ENCODE measurements at places on chromosomes 2 and 18. TPM values are rescaled to one million over a fixed set of nuclear protein-coding genes. Genes with fewer than 3 reads are reported as not detected.

GRCh38 chr2:225465827-225466226 is 66.3 kb downstream of the NYAP2 start:
- no peak for DNase-seq

GRCh38 chr2:121595012-121595891 is 54.0 kb downstream of the CLASP1 start:
- DNase-seq, result no peak

DNA sequence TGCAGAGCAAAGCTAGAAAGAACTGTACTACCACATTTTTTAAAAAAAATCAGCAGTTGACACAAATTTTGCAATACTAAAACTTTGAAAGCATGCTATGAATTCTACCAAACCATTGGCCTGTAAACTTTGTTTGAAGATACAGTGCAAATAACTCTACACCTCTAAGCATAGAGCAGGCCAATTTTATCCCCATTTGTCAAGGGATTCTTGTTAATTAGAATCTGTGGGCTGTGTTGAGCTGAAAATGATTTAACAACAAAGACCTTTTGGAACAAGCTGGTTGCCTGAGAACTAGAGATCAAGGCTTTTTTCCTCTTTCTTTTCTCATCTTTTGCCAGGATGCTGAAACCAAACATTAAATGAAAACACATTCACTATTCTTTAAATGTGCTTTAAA is 886.0 kb upstream of the CDH2 start:
- DNase-seq, result no peak

- DNase-seq, result no peak
These were observed 12.0 kb downstream of the ALPG start for GRCh38 chr2:232418466-232419244.

DNA sequence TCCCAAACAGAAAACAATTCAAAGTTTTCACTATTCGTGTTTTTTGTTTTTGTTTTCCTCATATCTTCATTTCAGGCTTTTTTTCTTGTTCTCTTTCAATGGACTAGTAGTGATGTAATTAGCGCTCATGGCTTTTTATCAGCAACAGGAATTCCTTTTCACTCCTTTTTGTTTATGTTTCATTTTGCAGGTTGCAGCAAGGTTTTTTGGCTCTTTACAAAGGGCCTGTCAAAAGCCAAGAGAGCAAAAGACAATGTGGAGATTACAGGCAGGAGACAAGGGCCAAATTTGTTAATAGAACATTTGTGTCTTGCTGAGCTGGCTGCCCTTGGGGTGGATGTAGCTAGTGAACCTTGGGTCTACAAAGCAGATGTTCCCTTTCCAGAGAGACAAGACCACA is 467.4 kb upstream of the CDH20 start:
- DNase-seq, result no peak

DNA sequence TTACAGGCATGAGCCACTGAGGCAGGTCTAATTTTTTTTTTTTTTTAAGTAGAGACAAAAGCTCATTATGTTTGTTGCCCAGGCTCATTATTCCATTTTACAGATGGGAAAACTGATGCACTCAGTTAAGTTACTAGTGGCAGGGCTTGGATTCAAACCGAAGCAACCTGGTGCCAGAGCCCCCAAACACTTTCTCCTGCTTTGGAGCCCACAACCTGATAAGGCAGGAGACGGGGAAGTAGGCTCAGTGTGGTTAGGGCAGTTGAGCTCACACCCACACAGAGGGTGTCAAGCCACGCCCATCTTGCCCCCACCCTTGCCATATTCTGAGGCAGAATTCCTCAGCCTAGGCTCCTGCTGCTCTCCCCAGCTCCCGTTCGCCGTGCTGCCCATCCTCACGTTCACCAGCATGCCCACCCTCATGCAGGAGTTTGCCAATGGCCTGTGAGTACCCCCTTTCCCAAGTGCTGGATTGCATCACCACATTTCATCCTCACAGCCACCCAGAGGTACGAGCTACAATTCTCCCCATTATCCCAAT is 5.8 kb upstream of the CTDSP1 start:
- DNase-seq, result no peak

REEP1 gene
- 241 TPM for total RNA-seq

DNA sequence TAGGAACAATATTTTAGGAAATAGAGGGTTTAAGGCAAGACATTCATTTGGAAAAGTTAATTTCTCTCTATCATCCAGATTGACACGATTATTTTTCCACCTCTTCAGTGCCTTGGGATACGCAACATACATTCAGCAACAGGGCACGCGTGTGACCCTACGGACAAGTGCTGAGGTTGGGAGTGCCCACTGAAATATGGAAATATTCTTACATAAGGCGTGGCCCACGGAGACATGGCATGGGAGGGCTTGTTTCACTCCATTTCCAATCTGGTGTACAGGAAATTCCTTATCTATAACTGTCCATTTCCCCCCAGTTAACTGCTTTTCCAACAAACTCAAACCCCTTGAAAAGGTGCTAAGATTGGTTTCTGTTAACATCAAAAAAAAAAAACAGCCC is 20.9 kb upstream of the KIDINS220 start:
- DNase-seq, result no peak

DNA sequence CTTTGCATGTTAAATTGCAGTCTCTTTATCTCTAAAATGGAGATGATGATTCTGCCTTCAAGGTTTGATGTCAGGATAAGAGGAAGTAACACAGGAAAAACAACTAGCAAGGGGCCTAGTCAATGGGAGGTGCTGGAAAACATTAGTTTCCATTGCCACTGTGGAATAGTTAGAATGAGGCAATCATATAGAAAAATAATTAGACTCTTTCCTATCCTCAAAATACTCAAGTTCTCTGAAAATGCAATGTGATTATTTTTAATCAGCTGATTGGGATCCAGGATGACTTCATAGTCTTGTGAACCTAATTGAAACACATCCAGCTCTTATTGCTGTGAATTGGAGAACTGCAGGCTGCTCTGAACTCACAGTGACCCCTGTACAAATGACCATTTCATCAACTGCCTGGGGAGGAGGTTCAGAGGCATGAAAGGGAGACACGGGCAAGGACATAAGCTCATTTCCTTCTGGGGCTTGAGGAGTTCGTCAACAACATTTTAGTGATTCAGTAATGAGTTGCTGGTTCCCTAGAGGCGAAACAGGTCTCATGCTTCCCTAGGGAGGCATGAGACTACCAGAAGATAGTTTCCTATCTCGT is 422.5 kb downstream of the LPIN1 start:
- DNase-seq, result peak; percentile 53

GRCh38 chr2:158004126-158004764 is 97.4 kb upstream of the UPP2 start:
- DNase-seq, result no peak

DNA sequence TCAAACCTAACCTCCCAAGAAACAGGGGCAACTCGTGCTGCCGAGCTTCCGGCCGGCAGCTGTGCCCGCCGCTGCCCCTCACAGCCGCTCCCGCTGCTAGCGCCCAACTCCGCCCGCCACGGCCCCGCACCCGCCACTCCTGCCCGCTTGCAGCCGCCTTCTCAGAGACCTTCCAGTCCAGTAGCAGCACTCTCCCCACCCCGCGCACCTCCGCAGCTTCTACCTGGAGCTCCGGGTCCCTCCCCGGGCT is 722 bp upstream of the C2orf15 start:
- no peak for DNase-seq

RNF125 gene
- 2.0 TPM for total RNA-seq

GRCh38 chr2:240566203-240567136 is 1.8 kb upstream of the RNPEPL1 start:
- peak; percentile 92 for DNase-seq

SIX2 gene
- 3.2 TPM for total RNA-seq

GRCh38 chr2:144094408-144095151 is 425.3 kb downstream of the ZEB2 start:
- DNase-seq, result no peak

GRCh38 chr2:153105829-153106578 is 372.6 kb downstream of the RPRM start:
- no peak for DNase-seq

- no peak for DNase-seq
These were observed 272.5 kb downstream of the ZNF407 start for GRCh38 chr18:74869904-74870863.

- no peak for DNase-seq
These were observed 129.1 kb upstream of the LGALSL start for GRCh38 chr2:64324746-64325410.

GRCh38 chr2:101038455-101039255 is 36.6 kb downstream of the RPL31 start:
- no peak for DNase-seq

DNA sequence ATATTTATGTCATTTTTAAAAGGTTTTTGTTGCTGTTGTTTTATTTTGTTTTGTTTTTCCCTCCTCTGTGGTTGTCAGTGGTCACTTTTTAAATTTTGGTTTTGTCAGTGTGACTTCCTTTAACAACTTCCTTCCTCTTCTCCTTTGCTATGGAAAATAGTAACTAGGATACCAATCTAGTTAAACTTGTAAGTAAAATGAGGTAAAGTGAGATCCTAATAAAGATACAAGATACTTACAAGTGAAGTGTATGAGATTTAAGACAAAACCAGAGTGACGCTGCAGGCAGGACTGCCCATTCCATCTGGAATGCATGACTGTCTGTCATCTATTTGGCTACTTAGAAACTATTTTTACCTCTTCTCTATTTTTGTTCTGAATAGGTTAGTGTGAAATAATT is 30.6 kb upstream of the CREB1 start:
- DNase-seq, result no peak

- DNase-seq, result no peak
These were observed 49.3 kb downstream of the USP37 start for GRCh38 chr2:218518876-218519275.

DNA sequence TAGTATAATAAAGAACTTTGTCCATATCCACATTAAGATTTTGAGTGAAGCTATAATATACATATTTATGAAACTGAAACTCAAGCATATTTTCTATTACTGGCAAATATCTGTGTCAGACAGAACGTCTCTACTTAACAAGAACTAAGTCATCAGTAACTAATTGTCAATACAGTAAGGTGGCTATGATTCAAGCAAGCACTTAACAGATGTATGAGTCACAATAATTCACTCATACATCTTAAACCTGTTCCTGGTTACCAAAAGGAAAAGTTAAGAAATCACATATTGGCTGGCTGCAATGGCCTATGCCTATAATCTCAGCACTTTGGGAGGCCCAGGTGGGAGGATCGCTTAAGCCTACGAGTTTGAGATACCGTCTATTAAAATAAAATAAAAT is 96.0 kb downstream of the SOS1 start:
- DNase-seq, result no peak

DNA sequence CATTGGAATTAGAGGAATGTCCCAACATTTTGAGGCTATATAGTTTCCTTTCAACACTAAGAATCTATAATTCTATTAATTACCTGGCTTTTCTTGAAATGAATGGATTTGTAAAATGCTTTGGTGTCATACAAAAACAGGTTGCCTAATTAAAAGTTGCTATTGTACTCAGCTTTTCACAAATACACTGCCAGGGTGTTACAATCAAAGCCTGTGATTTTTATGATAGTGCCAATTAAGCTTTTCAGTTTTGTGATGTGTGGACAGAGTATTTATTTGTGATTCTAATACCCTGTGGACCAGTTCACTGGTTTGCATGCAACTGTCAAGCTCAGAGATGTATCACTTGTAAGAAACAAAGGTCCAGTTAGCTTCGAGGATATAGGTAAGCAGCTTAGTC is 71.8 kb downstream of the NAB1 start:
- no peak for DNase-seq

DNA sequence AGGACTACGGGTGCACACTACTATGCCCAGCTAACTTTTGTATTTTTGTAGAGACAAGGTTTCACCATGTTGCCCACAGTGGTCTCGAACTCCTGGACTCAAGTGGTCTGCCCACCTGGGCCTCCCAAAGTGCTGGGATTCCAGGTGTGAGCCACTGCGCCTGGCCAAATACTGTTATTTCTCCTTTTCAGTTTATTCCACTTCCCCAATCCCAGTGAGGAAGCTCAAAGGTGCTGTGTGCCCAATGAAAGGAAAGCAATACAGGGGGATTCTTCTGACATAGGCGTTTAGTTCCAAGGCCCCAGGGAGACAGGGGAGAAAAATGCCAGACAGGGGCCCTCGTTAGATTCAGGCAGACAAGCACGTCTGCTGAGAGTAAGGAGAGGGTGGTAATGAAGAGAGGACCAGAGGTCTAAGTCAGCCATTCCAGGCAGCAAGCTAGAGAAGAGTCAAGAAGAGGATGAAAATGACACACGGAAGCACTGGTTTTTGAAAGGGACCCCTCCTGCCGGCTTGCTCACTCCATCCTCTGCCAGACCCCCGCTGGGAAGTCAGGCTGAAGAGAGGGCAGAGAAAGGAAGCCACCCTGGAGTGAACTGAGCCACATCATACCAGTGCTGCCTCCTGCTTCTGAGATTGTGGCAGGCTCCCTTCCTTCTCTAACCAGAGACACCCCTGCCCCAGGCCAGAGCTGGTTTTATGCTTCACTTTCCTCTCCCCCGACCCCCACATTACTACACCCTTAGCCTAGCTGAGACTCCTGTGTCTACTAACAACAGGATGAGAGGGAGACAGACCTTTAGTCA is 6.7 kb downstream of the INO80C start:
- no peak for DNase-seq

DNA sequence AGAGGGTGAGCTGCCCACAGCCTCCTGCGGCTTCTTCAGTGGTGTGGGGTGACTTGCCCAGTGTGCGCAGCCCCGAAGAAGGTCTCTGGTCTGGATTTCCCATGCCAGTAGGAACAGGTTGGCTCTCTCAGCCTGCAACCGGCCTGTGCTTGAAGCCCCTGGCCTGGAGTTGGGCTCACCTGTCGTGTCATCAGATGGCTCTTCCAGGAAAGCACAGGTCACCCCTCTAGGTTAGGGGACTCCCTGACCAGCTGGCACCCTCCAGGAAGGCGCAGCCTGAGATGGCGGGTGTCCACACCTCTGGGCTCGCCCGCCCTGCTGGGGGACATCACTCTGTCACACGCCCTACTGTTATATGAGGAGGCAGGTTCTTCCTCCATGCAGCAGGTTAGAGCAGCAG is 179.8 kb downstream of the SEPTIN10 start:
- no peak for DNase-seq

TMEM163 gene
- total RNA-seq, result 44.3 TPM

- DNase-seq, result peak; percentile 89
These were observed 15.5 kb upstream of the RAB10 start for GRCh38 chr2:26018184-26019055.

SGPP2 gene
- total RNA-seq, result 3.0 TPM

DNA sequence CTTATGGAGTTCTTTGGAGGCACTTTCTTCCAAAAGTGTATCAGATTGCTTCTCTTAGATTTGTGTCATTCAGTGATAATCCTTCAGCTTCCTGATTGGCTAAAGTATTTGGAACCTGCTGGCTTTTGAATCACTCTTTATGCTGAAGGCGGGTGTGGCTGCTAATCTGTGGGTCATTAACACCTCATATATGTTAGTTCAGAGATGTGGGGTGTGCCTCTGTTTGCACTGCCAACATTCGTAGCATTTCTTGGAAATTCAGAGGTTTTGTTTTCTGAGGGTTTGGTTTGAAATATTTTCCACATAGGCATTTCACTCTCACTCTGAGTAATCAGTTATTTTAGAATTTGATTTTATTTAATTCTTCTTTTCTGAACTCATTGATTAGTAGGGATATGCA is 1604.4 kb upstream of the ACVR2A start:
- DNase-seq, result no peak

DNA sequence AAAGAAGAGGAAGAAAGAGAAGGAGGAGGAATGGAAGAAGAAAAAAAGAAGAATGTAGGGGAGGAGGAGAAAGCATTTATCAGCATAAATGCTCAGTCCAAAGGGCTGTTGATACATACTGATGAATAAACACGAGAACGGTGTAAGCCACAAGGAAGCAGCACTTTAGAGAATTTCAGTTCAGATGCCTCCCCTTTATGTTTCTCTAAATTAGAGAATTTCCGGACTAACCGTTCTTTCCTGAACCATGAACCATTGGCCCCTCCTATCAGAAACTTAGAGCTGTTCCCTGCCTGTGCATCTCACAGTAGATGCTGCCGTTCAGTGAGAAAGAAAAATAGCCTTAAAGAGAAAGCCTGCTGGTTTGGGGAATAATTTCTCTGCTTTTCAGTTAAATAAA is 49.2 kb upstream of the TUBA3D start:
- no peak for DNase-seq
